ACHN (cell line): ENCODE measurements at places on chromosomes 5 and 9.

DNA sequence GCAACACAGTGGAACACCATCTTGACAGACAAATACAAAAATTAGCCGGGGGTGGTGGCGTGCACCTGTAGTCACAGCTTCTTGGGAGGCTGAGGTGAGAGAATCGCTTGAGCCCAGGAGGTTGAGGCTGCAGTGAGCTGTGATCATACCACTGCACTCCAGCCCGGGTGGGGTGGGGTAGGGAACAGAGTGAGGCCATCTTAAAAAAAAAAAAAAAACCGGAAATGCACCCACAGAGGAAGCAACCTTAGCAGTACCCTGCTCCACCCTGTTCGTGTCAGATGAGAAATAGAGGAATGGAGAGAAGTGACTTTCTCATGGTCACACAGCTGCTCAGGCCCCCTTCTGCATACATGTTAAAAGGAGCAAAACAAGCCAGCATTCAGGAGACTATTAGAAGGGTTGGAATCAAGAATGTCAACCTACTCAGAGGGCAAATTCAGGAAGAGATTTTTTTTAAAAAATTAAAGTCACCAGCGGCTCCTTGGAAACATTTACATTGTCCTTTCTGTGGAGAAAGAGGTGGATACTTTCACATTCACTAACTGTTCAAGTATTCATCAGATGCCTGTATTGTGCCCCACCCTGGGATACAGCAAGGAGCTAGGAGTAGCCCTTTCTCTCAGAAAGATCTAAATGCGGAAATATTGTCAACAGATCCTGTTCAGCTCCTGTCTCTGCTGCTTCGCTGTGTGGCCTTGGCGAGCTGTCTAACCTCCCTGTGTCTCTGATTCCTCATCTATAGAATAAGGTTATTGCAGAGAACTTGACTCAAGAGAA is 41.0 kb downstream of the CYFIP2 start:
- DNase-seq: no peak

- no peak for DNase-seq
These were observed 943 bp downstream of the STING1 start for GRCh38 chr5:139481580-139482049.

GRCh38 chr9:131697097-131697496 is 42.8 kb downstream of the RAPGEF1 start:
- DNase-seq: peak; percentile 81

DNA sequence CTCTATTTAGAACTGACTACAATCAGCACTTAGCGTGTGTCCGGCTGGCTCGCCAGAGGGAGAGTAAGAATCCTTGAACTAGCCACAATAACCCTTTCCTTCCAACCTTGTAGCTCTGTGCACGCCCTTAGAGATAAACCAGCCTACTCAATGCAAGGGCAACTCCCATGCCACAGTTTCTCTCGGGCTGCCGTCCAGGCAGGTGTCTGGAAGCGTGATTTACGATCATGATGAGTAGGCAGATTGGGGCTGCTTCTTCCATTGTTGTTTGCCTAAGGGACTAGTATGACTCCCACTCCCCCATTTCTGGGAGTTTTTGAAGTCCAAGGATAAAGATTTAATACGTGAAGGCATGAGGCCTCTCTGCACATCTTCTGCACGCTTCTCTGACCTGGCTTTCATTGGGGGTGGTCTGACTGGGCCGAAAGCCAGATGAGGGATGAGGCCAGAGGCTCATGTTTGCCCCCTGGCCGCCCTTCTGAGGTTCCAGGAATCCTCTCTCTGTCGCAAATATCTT is 134.0 kb upstream of the MYO10 start:
- DNase-seq: no peak

DNA sequence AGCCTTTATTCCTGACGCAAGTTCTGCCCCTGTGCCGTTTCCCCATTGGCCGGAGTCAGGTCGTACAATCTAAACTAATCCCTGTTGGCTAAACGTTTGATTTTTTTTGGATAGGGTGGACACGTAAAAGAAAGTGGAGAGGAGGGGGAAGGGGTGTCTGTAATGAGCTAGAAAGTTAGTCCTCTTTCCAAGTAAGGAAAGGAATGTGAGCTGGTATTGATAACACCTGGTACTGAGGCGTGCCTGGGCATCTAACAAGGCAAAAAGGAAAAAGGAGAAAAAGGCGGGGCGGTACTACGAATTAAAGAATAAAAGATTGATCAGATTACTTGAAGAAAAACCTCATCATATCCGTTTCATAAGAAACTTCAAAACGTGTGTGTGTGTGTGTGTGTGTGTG is 665.2 kb downstream of the ANXA1 start:
- DNase-seq: no peak

- no peak for DNase-seq
These were observed 40.1 kb downstream of the ALG2 start for GRCh38 chr9:99181621-99182020.

GRCh38 chr5:25488119-25488518 is 843.3 kb upstream of the CDH10 start:
- DNase-seq: no peak

GRCh38 chr5:21140987-21141386 is 1153.0 kb upstream of the CDH18 start:
- no peak for DNase-seq

- no peak for DNase-seq
These were observed 242.1 kb upstream of the ZNF462 start for GRCh38 chr9:106620866-106621265.

GRCh38 chr9:123324767-123325183 is 31.2 kb upstream of the CRB2 start:
- DNase-seq: no peak

- no peak for DNase-seq
These were observed 687.4 kb downstream of the PRR16 start for GRCh38 chr5:121151534-121151933.

DNA sequence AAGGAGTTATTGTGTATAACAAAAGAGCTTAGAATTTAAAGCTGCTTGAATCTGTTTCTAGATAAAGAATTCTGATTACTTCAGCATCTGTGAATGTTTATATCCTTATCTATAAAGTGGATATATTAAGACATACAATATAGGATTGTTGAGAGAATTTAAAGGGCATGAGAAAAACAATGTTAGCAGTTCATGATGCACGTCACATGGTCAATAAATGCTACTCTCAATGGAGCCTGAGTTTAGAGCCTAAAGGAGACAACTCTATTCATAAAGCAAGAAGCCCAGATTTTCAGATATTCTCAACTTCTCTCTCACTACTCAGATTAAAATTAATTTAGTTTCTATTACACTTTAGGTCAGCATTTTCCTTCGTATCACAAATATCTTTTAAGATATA is 666.7 kb upstream of the CDH18 start:
- DNase-seq: no peak

GRCh38 chr9:72363908-72364678 is 915 bp downstream of the ZFAND5 start:
- DNase-seq: peak; percentile 44

GRCh38 chr9:1050125-1050895 is at the start of gene DMRT2:
TSS of gene DMRT2 (plus strand) at chr9:1050357. CDS start at chr9:1051614, 1,257 bp downstream.
- peak; percentile 91 for DNase-seq

GRCh38 chr5:133957591-133957990 is 10.8 kb downstream of the C5orf15 start:
- no peak for DNase-seq

DNA sequence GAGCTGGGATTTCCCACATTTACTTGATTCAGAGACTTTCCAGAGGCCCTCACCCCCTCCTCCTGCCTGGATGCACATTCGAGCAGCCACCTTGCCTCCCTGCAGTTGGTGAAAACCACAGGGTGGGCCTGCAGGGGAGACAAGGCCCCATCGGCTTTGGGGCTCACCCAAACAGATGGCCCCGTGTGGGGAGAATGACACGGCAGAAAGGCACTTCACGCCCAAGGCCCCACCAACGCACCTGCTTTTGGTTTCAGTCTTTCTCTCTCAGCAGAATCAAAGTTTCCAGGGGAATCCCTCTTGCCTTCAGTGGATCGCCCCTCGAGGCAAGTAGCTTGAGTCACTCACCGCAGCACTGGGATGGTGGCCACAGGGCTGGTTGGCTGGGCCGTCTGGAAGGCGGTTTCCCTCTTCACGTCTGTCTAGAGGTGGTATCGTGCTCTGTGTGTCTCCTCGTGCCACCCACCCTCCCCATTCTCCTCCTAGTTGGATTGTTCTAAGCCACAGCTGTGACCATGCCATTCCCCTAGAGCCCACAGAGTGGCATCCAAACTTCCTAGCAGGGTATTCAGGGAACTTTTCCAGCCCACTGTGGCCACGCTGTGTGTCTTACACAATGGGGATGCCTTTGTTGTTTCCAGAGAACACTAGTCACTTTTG is 31.8 kb downstream of the SEC61B start:
- DNase-seq: peak; percentile 15

- DNase-seq: no peak
These were observed 2.2 kb upstream of the PRR7 start for GRCh38 chr5:177444106-177445051.

DNA sequence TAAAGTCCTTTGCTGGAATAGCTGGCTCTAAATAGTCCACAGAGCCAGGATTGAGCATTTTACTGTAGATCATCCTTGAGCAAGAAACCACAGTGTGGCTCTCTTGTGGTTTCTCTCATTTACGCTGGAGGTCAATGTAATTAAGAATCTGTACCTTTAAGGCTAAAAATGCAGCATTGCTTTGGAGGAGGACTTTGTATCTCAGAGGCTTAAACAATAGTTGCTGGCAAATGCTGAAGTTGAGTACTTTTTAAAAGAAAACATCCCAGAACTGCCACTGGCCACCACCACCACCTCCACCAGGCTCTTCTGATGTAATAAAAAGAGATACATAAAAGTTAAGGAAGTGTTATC is 177.3 kb upstream of the ADAMTSL1 start:
- DNase-seq: no peak

DNA sequence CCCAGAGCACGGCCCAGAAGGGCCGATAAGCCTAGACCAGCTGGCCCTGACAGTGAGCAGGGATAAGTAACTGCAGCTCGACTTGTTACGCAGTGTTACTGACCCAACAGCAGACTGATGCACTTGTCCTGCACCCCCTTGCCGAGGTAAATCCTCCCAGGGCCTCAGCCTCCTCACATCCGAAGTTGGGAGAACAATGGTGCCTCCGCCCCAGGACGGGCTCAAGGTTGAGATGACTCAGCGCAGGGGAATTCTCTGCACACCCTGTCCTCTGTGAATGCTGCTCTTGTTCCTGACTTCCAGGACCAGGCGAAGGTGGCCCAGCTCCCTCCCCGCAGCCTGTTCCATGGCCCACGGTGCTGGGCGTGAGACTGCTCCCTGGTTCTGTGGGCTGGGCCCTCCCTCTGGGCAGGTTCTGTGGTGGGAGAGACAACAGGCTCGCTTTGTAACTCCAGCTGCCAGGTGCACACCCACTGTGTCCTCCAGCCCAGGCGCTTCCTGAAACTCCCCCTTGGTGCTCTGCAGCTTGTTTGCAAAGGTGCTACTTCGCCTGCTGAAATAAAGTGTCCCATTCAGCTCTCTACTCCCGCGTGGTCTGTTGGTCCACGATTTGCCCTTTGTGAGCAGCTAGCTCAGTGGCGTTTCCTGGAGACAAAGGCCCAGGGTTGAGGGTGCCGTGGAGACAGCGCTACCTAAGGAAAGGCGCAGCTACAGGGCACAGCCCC is 40.1 kb upstream of the SLC6A19 start:
- DNase-seq: no peak

- no peak for DNase-seq
These were observed 34.2 kb downstream of the ADRB2 start for GRCh38 chr5:148860599-148860998.

DNA sequence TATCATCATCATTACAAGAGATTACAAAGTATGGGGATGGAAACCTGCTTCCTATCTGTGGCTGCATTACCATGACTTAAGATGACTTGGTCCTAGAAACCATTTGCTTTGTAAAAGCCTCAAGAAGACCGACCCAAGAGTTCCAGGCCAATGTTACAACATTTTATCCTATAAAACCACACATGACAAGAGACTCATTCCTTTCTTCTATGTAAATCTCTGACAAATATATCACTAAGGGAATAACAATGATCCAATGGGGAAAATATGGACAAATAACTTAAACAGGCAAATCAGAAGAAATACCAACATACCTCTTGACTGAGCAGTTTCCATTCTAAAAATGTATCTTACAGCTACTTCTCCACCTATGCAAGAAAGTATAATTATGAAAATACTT is 44.3 kb upstream of the VPS13A start:
- no peak for DNase-seq

DNA sequence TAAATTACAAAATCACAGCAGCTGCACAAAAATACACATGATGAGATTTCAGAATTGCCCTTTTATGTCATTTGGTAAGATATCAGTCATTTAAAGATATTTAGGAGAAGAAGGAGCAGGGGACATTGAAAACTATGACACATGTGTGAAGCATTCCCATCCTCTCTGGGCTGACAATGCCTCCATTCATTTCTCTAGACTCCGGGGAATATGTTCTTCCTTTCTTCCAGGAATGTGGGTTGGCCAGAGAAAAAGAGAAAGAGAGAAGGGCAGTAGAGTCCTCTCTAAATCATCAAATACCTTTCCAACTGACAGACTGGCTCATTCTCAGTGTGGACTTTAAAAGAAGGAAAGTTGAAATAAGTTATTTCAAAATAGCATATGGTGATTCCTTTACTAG is 205.6 kb upstream of the ADAMTSL1 start:
- no peak for DNase-seq

GRCh38 chr5:121758615-121759014 is 93.1 kb upstream of the FTMT start:
- no peak for DNase-seq

DNA sequence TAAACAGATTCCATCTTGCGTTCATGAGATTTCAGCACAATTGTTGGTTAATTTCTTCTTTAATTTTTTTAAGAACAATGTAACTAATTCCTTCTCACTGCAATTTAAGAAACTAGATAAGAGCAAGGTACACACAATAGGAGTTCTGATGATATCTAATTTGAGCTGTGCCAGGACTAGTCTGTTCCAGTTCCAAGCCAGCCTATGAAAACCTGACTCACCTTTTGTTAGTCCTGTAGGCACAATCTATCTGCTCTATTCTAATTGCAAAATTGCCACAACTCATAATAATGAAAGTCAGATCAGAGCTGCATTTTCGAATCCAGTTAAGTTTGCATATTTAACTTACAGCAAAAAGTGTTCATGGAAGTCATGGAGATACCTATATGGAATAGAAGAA is 494.1 kb upstream of the TUSC1 start:
- DNase-seq: no peak

- no peak for DNase-seq
These were observed 220.6 kb downstream of the TRIM36 start for GRCh38 chr5:114948986-114949621.

DNA sequence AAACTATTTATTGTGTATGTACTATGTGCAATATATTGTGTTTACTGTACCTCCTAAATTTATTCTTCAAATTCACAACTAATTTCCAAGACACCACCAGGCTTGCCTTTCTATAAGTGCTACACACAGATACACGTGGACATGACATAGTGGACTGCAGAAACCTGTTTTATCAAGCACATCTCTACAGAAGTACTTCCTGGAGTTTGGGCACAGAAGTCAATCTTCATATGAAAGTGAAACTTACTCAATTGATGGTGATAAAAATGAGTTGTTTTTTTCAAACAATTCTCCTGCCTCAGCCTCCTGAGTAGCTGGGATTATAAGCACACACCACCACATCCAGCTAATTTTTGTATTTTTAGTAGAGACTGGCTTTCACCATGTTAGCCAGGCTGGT is 57.6 kb downstream of the NLN start:
- DNase-seq: no peak

GRCh38 chr5:136213919-136214493 is 21.0 kb upstream of the SMIM32 start:
- DNase-seq: no peak

GRCh38 chr9:86230858-86231257 is 28.6 kb downstream of the C9orf153 start:
- DNase-seq: no peak

- no peak for DNase-seq
These were observed 12.1 kb downstream of the NOTCH1 start for GRCh38 chr9:136533775-136534157.
